ENCODE measurements at places on chromosomes 3 and 15. TPM values are rescaled to one million over a fixed set of nuclear protein-coding genes. Genes with fewer than 3 reads are reported as not detected.
A peak's percentile ranks its signal among the peaks of the same experiment; 100 is the strongest.

CYP8B1 gene
- not detected for total RNA-seq

DNA sequence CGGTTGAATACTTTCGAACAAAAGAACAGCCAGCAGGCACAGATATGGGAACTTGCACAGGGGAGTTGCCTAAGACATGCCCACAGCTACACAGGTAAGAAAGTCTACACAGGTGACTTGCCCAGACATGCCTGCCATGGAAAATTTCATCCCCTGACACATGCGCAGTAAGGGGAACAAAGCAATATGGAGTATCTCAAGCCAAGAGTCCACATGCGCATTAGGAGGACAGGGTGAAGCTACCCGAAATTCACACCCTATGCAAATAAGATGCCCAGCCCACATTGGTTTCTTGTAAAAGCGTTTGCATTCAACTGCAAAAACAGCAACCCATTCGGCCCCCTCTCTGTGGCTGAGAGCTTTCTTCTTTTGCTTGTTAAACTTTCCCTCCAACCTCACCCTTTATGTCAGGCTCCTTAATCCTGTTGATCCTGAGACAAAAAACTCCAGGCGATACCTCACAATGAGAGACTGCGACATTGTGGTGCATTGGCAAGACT lies 49.3 kb upstream of the TRPM1 start:
- no peaks in the 10 kb centered on the region for H3K4me1 ChIP-seq
- H3K27ac ChIP-seq: no peak overlapping the region
- no peak for DNase-seq
- H3K27me3 ChIP-seq: peaks cover 10% of the 10 kb centered on the region
- no peak overlapping the region for H3K4me3 ChIP-seq
- no peaks in the 10 kb centered on the region for H3K36me3 ChIP-seq

GRCh38 chr15:73987681-73988444 lies 4.2 kb downstream of the STOML1 start:
- H3K27ac ChIP-seq: peak overlapping the region; percentile 55
- DNase-seq: no peak
- H3K27me3 ChIP-seq: no peaks in the 10 kb centered on the region
- no peaks in the 10 kb centered on the region for H3K36me3 ChIP-seq
- H3K4me1 ChIP-seq: peaks cover 56% of the 10 kb centered on the region

- peaks cover 27% of the 10 kb centered on the region for H3K4me1 ChIP-seq
- DNase-seq: no peak
- H3K36me3 ChIP-seq: no peaks in the 10 kb centered on the region
- H3K27me3 ChIP-seq: no peaks in the 10 kb centered on the region
- H3K27ac ChIP-seq: peak overlapping the region; percentile 68
- H3K4me3 ChIP-seq: no peak overlapping the region
Measured at GRCh38 chr3:188558343-188559071, 404.6 kb downstream of the LPP start.
